ENCODE measurements at places on chromosomes 2 and 18. TPM values are rescaled to one million over a fixed set of nuclear protein-coding genes. Genes with fewer than 3 reads are reported as not detected.

The DNMT3A gene
- total RNA-seq: 9.7 TPM

The TUBB6 gene
- 201 TPM for total RNA-seq

The SP140 gene
- not detected for total RNA-seq

The SEPTIN10 gene
- total RNA-seq: 45.1 TPM

The ABCG8 gene
- total RNA-seq: not detected

The TTN gene
- under 0.01 TPM for total RNA-seq

The HEATR5B gene
- 4.8 TPM for total RNA-seq

The C2orf69 gene
- 7.4 TPM for total RNA-seq

The CCNT2 gene
- 7.9 TPM for total RNA-seq

The TMEM37 gene
- total RNA-seq: 1.5 TPM

The CD226 gene
- 0.08 TPM for total RNA-seq

The WDR12 gene
- 46.5 TPM for total RNA-seq

The CCDC74A gene
- total RNA-seq: 14.7 TPM

The SNTG2 gene
- total RNA-seq: not detected

The NGEF gene
- 18.1 TPM for total RNA-seq

The MC4R gene
- total RNA-seq: not detected

Data from A549 treated with GW870086 at 1 μM for 4 hours (cell line).